ENCODE measurements at places on chromosomes 7 and 10.
A peak's percentile ranks its signal among the peaks of the same experiment; 100 is the strongest.

DNA sequence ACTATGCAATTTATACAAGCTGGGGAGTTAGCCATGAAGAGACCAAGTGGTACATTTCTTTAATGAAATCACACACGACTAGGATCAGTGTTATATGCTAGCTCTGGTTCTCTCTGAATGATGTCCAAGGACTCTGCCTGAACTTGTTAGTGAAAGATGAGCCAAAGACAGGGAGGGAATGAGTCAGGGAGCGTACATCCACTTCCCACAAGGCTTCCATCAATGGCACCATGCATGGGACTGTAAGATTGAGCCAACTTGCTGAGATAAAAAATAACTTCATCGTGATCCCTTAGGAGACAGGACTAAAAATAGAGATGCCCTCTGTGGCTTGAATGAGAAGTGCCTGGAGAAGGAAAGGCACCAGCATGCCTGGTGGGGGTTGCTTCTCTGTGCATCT lies 629.7 kb downstream of the ACTR3B start:
- DNase-seq, result no peak

GRCh38 chr10:947881-948280 lies 16.4 kb upstream of the LARP4B start:
- DNase-seq, result no peak

GRCh38 chr10:118915161-118915560 lies 114.4 kb upstream of the NANOS1 start:
- no peak for DNase-seq

- peak; percentile 17 for DNase-seq
Measured at GRCh38 chr7:94440451-94441039, 45.9 kb downstream of the COL1A2 start.

DNA sequence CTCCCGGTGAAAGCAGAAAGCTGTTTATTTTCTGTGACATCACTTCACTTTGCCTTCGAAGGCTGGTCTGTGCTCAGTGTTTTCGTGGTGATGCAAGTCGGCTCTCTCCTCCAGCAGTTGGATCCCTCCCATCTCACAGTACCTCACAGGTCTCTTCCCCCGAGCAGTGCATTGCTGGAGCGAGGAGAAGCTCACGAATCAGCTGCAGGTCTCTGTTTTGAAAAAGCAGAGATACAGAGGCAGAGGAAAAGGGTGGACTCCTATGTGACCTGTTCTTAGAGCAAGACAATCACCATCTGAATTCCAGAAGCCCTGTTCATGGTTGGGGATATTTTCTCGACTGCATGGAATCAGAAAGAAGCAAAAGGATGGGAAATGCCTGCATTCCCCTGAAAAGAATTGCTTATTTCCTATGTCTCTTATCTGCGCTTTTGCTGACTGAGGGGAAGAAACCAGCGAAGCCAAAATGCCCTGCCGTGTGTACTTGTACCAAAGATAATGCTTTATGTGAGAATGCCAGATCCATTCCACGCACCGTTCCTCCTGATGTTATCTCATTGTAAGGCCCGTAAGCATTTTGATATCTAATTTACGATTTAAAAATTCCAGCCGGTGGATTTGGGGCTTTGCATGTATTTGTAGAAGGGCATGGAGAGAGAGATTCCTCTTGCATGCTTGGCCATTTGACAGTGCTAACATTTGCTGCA lies at the start of gene LGI1:
LGI1 (plus strand) TSS at position 136 of the 707 bp plus-strand sequence; CDS start at position 345, 209 bp downstream.
- peak; percentile 6 for DNase-seq

GRCh38 chr10:5960070-5960972 lies 17.0 kb downstream of the IL15RA start:
- no peak for DNase-seq

DNA sequence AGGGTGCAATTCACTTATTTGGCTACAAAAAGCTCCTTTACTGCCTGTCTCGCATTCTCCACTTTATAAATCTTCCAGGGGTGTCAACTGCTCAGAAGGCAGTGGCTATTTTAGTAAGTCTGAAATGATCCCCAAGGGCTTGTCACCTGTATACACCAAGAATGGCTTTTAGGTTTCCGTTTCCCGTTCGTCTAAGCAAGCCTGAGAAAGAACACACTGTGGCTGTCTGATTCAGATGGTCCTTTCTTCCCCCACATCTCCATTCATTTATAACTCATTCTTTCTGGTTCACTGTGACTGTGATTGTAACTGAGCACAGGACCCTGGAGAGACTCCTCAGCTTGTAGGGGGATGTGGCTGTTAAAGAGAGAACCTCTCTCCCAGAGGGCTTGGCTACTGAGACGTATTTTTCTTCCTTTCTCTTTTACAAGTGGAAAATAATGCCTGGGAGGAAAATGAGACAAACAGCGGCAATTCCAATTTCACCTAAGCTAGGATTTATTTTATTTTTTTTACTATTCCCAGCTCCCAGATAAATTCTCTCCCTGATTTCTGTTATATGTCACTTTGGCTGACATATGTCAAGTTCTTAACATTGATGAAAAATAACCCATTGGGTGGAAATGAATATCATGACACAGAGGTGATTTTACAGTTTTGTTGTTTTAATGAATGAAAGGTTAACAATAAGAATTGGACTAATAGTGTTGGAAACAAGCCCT lies 129.3 kb downstream of the FAM107B start:
- DNase-seq, result no peak

- DNase-seq, result no peak
Measured at GRCh38 chr7:86949052-86949778, 110.2 kb downstream of the ELAPOR2 start.

- peak; percentile 96 for DNase-seq
Measured at GRCh38 chr10:17003151-17003550, 126.5 kb downstream of the CUBN start.

DNA sequence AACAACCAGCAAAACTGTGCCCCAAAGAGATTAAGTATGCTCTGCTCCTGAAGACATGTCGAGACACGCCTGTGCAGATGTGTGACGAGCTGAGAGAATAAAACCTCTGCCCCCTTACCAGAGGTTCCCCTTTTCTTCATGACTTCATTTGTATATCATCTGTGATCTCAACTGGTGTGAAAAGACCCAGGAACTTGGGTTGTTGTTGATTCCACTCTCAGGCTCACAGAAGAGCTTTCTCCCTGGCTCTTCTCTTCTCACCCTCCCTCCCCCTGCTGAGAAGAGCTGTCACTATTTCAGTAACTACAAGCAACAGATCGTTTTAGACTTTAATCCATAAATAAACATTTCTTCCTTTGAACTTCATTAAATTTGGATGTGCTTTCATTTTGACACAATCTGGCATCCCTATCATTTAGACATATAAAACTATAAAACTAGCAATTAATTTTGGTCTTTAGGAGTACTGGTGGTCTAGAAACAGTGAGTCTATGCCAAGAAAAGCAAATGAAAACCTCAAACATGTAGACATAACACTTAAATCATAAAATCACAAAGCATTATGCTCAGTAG lies 179.3 kb upstream of the FZD8 start:
- no peak for DNase-seq
